Naive thymus-derived CD8-positive, alpha-beta T cell (primary cell): ENCODE measurements at places on chromosomes 1 and 21.

DNA sequence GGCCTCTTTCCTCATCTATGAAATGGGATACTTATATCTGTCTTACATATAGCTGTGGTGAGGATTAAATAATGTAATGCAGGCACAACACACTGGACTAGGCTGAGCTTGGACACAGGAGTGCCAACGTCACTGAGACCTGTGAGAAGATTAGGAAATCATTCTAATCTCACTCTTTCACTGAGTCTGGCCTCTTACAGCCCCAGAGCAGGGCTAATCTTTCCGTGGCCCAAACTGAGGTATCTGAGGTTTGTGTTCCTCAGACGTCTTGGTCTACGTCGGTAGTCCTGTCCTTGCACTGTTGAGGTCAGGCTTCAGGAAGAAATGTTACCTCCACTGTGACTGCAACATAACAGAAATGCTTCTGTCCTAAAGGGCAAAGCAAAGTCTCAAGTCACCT, 22.6 kb upstream of the A3GALT2 start:
- DNase-seq = no peak

GRCh38 chr1:150619576-150620509, 9.6 kb downstream of the ENSA start:
- DNase-seq = peak; percentile 32

- no peak for DNase-seq
These were observed 24.9 kb downstream of the SUSD4 start for GRCh38 chr1:223338811-223339746.

GRCh38 chr1:180953291-180954004, 40.8 kb downstream of the KIAA1614 start:
- DNase-seq = no peak

- DNase-seq = no peak
These were observed 81.1 kb downstream of the LHX4 start for GRCh38 chr1:180311011-180311730.

- no peak for DNase-seq
These were observed 61.3 kb downstream of the ROR1 start for GRCh38 chr1:63835128-63835527.

GRCh38 chr1:52880206-52880605, 37.6 kb downstream of the ZYG11A start:
- no peak for DNase-seq

DNA sequence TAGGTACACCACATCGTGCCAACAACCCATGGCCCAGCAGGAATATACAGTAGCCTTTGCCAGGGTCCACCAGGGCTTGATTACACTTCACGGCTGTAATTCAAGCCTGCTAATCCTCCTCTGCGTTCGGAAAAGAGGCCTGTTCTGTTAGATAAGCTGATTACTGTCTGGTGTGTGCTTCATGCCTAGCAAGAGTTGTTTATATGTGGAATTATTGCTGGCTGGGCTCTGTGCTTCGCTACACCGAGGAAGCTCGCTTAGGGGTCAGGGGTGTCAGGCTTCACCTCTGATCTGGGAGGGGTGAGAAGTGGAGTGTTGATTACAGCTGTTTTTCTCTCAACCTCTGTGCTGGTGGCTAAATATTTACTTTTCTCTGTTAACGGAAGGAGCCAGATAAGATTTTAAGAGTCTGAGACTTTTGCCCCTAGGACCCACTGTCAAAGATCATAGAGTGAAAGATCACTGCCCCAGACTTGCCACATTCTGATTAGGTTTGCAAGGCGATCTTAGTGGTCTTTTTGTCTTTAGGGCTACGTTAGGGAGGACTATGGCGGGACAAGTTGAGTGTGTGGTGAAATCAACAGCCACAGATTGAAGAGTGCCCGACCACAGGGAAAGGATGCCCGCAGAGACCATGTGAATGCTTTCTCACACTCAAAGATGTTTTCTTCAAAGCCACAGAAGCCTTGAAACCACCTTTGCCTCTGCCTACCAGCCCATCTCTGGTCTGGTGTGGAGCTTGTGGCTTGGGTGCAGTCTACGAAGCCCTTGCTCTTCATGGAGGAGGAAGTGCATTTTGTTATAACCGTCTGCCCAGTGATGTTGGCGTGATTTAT, 216.1 kb downstream of the PBX1 start:
- no peak for DNase-seq

- no peak for DNase-seq
These were observed 127.1 kb downstream of the S1PR1 start for GRCh38 chr1:101363891-101364318.

- DNase-seq = no peak
These were observed 62.9 kb downstream of the C1orf87 start for GRCh38 chr1:60010690-60011089.

GRCh38 chr1:151055581-151055980, 3.8 kb downstream of the CDC42SE1 start:
- no peak for DNase-seq

- DNase-seq = no peak
These were observed 23.0 kb upstream of the PADI1 start for GRCh38 chr1:17181781-17182464.

GRCh38 chr1:226943156-226943555, 3.1 kb downstream of the COQ8A start:
- no peak for DNase-seq

GRCh38 chr1:76715474-76715873, 151.8 kb upstream of the ST6GALNAC5 start:
- no peak for DNase-seq

DNA sequence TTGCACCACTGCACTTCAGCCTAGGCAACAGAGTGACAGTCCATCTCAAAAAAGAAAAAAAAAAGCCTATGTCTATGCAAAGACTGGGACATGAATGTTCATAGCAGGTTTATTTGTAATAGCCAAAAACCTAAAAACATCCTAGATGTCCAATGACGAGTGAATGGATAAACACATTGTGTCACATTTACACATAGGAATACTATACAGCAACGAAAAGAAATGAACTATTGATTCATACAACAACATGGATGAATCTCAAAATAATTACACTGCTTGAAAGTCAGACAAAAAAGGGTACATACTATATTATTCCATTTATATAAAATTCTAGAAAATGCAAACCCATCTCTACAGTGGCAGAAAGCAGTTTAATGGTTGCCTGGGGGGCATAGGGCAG, 7.9 kb downstream of the STYXL2 start:
- no peak for DNase-seq

DNA sequence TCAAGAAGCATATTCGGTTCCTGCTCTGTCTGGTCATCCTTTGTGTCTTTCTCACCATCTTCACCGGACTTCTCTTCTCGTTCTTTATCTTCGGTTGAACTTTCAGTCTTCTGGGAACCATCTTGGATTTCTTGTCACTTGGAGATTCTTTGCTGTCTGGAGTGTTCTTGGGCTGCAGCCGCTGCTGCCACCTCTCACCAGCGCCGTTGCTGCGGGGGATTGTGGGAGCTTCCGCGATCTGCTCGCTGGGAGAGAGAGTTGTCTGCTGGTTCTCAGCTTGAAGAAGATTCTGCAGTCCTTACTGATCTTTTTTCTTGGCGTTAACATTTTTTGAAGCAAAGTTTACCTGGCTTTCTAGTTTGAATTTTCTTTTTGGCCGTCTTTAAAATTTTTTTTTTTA, 1165.2 kb upstream of the PRMT6 start:
- DNase-seq = no peak

GRCh38 chr1:183956559-183957188, 80.9 kb downstream of the COLGALT2 start:
- DNase-seq = no peak

DNA sequence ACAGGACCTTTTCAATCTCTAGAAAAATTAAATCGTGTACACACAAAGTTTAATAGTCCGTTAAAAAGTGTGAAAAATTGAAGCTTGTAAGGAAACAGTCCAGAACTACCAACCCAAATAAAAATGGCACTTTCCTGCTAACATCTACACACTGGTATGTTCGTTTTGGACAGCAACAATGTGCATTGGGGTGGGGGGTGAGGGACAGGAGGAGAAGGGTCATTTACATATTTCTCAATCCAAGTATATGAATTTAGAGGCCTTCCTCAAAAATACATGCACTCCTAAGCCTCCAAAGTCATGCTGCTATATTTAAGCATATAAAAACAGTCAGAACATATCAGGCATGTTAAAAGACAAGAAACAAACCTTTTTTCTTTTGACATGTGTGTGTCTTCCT, 2.5 kb downstream of the PPP1R15B start:
- no peak for DNase-seq

DNA sequence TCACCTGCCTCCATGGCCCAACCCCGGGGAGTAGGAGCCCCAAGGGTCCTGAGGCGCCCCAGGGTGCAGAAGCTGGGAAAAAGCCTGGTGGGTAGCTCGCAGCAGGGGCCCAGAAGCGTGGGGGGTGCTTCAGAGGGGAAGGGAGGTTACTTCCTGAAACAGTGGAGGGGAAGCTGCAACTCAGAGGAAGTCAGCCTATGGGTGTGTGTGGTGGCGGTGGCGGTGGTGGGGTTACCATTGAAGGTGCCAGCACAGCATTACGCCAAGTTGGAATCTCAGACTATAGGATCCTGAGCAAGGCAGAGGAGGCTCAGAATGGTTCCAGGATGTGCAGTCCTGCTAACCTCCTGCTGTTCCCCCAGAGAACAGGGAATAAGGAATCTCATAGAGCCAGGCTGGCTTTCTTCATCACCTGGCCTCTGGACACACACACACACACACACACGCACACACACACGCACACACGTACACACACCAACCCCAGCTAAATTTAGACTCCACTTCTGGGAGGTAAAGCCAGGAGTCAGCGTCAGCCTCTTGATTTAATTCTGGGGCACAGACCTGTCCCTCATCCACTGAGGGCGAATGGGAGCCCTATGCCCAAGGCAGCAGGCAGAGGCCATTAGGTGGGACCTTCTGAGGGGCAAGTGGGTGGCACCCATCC, 1.3 kb downstream of the DENND4B start:
- DNase-seq = peak; percentile 72

DNA sequence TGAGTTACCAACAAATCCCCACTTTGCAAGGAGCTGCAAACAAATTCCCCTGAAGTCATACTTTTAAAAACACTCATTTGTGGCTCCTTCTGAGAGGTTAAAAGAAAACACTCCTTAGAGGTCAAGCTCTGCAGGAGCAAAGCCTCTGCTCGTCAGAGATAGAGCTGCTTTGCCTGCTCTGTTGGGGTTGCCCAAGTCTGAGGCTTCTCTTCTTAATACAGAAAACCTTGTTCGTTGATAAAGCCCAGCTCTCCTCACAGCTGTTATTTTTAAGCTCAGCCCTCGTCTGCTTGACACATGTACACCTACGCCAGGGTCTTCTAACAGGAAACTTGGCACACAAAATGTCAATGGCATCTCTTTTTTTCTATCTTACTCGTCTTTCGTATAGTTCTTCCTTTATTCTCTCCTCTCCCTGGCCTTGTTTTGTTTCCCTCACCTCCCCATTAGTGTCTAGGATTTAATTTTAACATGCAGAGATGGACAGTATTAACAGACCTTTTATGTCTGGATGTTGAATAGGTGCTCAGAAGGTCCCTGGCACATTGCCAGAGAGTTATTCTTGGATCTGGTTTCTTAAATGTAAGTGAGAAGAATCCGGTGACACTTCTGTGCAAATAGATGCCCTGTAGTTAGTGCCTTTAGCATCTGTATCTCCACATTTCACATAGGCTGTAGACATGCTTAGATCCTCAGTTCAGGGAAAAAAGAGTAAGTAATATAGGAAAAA, 86.0 kb downstream of the LRRC53 start:
- DNase-seq = no peak

- DNase-seq = peak; percentile 34
These were observed 88.4 kb upstream of the RHOU start for GRCh38 chr1:228646717-228647522.

- DNase-seq = no peak
These were observed 4.6 kb upstream of the FAM167B start for GRCh38 chr1:32242341-32242851.

DNA sequence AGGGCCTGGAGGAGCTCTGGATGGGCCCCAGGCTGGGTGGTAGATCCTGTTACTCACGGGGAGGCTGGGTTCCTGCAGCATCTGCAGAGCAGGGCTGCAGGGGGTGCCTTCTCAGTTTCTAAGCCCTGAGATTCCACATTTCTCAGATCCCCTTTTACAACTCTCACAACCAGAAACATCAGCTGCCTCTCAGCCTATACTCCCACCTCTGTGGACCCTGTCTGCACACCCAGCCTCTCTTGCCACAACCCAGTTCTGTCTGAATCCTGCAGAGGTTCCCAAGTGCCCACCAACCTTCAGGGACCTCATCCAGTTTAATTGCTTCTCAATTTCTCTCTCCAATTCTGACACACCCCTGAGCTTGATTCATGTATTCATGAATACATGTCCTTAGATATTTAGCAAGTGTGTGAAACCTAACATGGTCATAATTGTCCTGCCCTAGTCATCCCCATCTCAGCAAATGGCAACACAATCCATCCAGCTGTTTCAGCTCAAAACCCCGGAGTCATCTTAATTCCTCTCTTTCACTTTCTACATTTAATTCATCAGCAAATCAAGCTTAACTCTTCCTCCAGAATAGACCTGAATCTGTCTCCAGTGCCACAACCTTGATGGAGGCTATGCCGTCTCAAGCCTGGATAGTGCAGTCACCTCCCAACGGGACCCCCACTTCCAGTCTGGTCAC, 57.0 kb upstream of the NEK2 start:
- no peak for DNase-seq

GRCh38 chr1:31032266-31032665, 33.3 kb downstream of the PUM1 start:
- no peak for DNase-seq

DNA sequence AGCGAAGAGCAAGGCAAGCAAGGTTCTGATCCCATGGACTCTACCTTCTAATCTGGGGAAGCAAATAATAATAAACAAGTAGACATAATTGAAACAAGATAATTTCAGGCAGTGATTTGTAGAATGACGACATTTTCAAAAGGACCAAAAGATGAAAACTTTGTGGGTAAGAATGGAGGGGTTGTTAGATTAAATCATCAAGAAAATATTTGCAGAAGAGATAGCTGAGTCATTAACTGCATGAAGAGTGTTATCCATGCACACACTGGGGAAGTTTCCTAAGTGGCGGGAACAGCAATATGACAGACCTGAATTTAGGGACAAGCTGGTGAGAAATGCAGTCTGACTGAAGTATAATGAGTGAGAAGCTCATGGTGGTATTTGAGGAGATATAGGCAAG, 583.1 kb upstream of the RGS18 start:
- no peak for DNase-seq

DNA sequence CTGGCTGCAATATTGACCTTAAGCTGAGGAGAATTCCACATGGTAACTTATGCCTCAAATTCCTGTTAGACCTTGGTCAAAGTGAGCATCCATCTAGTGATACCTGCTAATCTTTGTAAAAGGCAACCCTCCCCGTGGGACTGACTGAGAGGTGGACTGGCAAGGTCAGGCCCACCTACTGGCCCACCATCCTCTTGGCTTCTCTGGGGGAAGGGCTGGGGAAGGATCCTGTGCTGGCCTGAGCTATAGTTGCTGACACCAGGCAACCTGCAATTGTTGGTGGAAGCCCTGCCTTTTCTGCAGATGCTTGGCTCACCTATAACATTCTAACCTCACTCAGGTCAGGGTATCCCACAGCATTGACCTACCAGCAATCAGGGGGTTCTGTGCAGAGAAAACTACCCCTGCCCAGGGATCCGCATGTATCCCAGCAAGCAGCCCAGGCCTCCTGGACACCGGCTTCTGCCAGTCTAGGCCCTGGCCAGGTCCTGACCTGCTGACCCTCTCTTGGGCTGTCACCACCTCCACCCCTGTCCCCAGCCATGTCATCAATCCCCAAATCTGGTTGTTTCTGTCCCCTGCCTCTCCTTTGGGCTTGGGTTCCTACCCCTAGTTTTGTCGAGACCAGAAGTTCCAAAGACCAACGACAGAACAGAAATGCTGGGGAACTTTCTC, 108.1 kb upstream of the EDN2 start:
- no peak for DNase-seq
